ENCODE measurements at places on chromosomes 1 and 21.

- no peak for DNase-seq
Measured at GRCh38 chr21:43192501-43193081, 23.8 kb downstream of the CRYAA start.

- no peak for DNase-seq
Measured at GRCh38 chr1:169585181-169585580, 1.1 kb downstream of the F5 start.

- DNase-seq = no peak
Measured at GRCh38 chr1:156246781-156247459, 936 bp downstream of the PAQR6 start.

- no peak for DNase-seq
Measured at GRCh38 chr1:94302497-94302896, 65.1 kb upstream of the ARHGAP29 start.

DNA sequence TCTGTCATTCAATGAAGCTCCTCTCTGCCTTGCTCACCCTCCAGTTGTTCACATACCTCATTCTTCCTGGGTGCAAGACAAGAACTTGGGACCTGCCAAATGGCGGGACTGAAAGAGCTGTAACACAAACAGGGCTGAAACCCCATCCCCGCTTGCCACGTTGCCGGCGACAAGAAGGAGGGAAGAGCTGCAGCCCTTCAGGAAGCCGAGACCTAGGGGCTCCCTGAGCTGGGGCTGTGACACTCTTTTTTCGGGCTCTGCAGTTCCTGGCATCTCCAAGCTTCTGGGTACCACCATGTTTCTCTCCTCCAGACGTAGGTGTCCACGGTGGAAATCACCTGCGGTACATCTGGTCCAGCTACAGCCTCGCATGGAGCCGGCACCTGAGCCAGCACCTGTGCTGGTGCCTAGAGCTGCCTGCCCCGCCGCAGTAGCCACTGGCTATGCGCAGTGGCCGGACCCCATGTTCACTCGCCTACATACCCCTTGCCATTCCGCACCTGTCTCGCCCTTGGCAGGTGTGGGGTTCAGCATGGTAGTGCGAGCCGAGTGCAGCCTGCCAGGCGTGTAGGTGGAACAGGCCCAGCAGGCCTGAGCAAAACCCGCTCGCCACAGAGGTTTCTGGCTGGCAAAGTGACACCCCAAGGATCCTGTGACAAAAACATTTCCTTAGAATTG is 367.0 kb upstream of the NEGR1 start:
- no peak for DNase-seq
